Suppressor macrophage (primary cell): ENCODE measurements at places on chromosomes 7 and 10.
A peak's percentile ranks its signal among the peaks of the same experiment; 100 is the strongest.

- no peak for DNase-seq
Measured at GRCh38 chr10:45280113-45280760, 35.2 kb downstream of the OR13A1 start.

GRCh38 chr7:4185721-4186512 is 496.2 kb upstream of the FOXK1 start:
- no peak for DNase-seq

GRCh38 chr7:126657599-126658358 is 595.0 kb downstream of the GRM8 start:
- no peak for DNase-seq

GRCh38 chr10:48411510-48411909 is 105.0 kb downstream of the MAPK8 start:
- no peak for DNase-seq

GRCh38 chr10:130111852-130112180 is 1.2 kb upstream of the C10orf143 start:
- no peak for DNase-seq

GRCh38 chr7:63065684-63066083 is 933.0 kb upstream of the ZNF722 start:
- no peak for DNase-seq

- DNase-seq: no peak
Measured at GRCh38 chr7:112282476-112283188, 76.1 kb downstream of the ZNF277 start.

DNA sequence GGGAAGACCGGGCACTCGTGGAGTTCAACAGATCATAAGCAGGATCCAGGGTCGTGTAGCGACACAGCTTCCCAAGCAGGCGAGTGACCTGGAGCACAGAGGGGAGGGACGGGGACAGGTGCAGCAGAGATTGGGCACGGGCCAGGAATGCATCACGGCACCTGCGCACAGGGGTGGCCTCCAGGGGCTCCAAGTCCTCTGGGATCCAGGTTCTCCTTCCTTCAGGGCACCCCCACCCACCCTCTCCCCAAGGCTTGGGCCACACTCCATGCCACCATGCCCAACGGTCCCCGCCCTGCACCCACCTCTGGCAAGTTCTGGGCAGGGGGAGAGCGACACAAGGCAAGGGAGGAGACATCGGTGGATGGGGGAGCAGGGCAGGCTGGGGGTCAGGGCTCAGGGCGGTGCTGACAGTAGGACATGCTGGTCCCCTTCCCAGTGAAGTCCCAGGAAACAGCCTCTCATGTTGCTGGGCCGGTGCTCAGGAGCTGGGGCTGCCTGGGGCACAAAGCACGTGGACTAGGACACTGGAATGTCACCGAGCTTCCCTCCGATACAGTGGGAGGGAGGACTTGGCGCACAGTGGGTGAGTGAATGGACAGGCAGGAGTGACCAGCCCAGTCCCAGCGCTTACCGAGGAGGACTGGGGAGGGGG is 597.3 kb downstream of the PTPRN2 start:
- DNase-seq: no peak

- peak; percentile 97 for DNase-seq
Measured at GRCh38 chr7:2637505-2638223, 5.9 kb downstream of the TTYH3 start.

DNA sequence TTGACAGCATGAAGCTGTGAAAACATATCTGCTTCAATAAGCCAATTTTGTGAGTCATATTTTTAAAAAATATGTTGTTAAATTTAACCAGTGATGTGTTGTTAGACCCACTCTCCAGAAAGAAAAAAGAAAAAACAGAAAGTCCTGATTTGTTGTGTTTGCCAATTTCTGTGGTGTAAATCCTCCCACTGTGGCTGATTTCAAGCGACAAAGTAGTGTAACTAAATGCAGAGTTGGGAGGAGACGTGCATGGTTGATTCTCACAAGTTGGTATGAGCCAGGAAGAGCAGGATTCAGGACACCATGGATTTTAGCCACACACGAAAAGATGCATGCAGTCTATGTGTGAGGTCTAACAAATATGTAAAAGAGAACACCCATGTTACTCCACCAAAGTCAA is 139.1 kb downstream of the CCDC3 start:
- no peak for DNase-seq

DNA sequence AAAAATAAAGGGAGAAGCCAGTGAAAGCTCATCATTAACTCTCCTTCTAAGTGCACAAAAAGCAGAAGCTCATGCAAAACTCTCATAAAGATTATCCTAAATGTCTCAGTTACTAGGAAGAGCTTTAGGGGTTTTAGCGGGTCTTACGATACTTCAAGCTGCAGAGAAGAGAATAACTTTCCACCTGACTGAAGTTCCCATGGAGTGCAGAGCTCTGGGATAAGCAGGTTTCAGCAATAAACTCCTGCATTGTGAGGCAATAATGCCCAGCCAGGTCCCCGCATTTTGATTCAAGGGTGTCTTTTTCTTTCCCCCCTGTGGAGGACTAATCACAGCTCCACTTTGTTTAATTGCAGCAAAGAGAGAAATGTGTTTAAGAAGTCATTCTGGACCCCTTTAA is 241.9 kb upstream of the SP8 start:
- DNase-seq: no peak

DNA sequence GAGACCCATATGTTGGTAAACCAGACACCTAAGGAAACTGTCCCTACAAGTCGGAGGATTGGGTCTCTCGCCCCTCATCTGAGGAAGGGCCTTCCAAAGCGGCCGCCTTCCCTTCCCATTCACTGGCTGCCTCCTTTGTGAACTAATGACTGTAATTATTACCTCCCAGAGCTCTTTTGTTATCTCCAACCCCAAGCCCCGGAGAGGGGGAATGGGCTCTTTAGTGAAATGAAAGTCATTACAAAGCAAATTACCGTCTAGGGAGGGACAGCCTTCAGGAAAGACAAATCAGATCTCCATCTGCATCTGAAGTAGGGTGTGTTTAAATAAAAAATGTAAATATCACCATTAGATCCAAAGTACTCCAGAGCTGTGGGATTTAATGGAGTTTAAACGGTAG is 2.6 kb upstream of the GAD2 start:
- no peak for DNase-seq

- DNase-seq: no peak
Measured at GRCh38 chr10:110069502-110069982, 61.8 kb downstream of the ADD3 start.

- DNase-seq: no peak
Measured at GRCh38 chr10:76969366-76969948, 668.2 kb downstream of the KCNMA1 start.

GRCh38 chr10:83167081-83167480 is 972.2 kb upstream of the GHITM start:
- no peak for DNase-seq

GRCh38 chr10:37712489-37713131 is 144.8 kb downstream of the ZNF248 start:
- DNase-seq: no peak

DNA sequence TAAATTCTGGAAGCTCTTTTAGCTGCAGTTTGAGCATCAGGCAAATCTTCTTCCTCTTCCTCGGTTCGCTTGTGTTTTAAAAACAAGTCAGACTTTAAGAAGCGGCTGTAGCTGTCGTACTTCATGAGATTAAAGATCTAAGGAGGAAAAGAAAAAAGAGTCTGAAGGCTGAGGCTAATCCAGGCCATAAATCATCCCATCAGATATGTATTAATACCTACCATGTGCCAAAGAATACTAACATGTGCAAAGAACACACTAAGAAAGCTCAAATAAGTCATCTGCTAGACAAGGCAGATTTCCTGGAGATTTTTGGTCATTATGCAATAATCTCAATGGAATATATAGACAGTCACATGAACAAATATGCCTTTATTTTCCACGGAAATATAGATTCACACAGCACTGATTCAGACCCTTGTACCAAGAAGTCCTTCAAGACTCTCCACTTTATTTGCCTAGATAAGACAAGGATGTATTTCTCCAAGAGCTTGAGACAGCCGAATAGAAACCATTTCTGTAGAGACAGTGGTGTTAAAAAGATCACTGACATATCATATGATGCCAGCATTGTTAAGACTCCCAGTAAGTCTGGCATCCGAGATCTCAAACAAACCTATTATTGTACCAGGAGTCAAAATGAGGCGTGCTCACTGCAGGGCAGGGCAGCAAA is 42.3 kb downstream of the RGS10 start:
- DNase-seq: no peak

- no peak for DNase-seq
Measured at GRCh38 chr7:23941551-23941950, 231.5 kb downstream of the STK31 start.

- no peak for DNase-seq
Measured at GRCh38 chr7:41003977-41004376, 698.9 kb downstream of the INHBA start.

DNA sequence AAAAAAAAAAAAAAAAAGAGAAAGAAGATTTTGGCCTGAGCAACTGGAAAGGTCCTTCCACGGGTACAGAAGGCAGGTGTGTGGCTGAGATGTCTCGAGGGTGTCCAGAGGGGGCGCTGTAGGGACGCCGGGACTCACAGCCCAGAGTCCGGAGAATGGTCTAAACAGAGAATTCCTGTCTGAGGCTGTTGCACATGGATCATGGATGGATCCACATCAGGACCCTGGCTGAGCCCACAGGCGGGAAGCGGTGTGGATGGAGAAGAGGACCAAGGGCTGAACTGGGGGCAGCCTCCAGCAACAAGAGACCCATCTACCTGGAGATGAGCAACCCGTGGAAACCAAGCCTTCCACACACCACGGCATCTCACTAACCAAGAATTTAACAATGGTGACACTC is 55.0 kb downstream of the PKD1L1 start:
- DNase-seq: peak; percentile 14

GRCh38 chr7:81516898-81517297 is 252.9 kb downstream of the HGF start:
- no peak for DNase-seq

DNA sequence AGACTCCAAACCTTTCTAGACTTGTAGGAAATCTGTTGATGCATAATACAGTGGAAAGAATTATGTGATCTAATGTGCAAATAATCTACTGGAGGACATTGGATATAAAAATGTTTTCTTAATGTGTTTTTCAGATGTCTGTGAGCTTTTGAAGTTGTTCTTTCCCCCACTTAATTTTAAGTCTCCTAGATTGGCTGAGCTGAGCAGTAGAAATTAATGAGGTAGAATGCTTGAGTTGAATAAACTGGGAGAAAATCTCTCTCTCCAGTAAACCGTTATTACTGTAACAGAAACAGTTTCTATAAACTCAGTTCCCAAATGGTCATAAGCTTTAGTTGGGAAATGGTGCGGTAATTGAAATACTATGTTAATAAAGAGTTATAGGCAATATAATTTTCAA is 15.7 kb downstream of the CSGALNACT2 start:
- no peak for DNase-seq

GRCh38 chr7:116950889-116951351 is 2.4 kb upstream of the ST7 start:
- DNase-seq: no peak

DNA sequence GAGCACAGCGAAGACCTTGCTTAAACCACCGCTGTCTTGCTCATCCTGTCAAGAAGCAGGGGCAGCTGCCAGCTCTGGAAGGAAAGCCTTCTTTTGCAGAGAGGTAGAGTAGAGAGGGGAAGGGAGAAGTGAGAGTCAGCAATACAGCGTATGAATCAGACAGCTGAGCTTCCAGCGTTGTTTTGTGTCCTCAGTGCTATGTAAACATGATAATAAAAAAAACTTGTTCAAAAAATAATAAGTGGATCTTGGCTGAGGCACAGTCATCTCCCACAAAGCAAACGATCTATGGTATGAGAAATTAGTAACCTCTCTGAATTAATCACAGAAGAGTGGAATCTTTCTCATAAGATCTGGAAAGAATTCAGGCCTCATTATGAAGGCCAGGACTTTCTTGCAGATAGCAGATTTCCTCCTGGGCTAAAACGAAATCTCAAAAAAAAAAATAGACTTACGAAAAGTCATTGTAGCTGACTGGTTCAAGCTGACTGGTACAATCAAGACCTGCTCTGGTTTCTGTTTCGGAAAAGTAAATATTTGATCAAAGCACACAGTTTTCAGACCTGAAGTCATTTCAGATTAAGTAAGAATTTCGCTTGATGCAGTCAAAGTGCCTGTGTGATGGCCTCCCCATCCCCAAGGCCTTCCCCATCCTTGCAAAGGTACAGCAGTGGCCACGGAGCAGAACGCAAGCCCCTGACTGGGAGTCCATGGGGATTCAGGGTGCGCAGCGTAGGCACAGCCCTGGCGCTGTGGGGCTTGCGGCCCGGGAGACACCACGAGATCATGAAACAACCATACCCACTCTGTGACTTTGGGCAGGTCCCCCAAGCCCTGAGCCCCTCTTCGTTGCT is 29.4 kb downstream of the CHST15 start:
- peak; percentile 54 for DNase-seq

GRCh38 chr7:8210845-8211724 is 50.9 kb downstream of the ICA1 start:
- DNase-seq: no peak

- DNase-seq: peak; percentile 91
Measured at GRCh38 chr7:76403780-76404494, 5.6 kb downstream of the SSC4D start.

DNA sequence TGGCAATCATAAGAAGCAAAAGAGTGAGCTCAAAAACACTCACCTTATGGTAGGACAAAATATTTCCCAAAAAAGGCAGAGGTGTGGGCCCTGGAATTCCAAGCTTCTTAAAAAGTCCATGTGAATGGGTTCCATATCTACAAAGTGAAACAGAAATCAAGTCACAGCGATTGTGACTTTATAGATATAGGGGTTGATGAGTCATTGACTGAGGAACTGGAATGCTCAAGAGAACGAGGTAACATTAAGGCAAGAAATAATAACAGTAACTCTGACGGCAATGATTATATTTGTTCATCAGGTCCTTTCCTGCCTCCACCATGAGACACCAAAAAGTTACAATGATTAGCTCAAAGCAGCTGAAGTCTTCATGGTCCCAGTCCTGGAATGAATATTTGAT is 4.0 kb downstream of the CYP3A4 start:
- no peak for DNase-seq

GRCh38 chr10:5512881-5513612 is 11.7 kb upstream of the CALML3 start:
- DNase-seq: no peak

GRCh38 chr10:122543676-122544445 is 16.7 kb upstream of the DMBT1 start:
- DNase-seq: no peak

GRCh38 chr10:62249957-62250356 is 18.7 kb downstream of the RTKN2 start:
- peak; percentile 33 for DNase-seq

DNA sequence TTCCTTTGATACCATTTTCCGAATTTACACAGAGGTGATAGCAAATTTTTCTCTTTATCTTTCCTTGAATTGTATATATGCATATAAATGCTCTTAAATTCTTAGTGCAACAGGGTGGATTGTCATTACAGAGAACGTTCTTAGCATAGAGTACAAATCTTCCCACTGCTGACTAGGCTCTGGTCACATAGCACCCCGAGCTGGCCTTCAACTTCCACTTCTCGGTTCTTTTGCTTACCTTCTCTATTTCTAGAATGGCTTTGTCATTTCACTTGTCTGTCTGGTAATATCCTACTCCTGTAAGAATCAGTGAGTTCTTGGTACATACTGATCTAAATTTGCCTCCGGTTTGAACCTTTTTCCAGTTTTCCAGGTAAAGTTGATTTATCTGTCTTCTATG is 13.4 kb downstream of the ADIRF start:
- DNase-seq: peak; percentile 71
